Osteocyte (in vitro differentiated cells): ENCODE measurements at places on chromosomes 1 and 21.

DNA sequence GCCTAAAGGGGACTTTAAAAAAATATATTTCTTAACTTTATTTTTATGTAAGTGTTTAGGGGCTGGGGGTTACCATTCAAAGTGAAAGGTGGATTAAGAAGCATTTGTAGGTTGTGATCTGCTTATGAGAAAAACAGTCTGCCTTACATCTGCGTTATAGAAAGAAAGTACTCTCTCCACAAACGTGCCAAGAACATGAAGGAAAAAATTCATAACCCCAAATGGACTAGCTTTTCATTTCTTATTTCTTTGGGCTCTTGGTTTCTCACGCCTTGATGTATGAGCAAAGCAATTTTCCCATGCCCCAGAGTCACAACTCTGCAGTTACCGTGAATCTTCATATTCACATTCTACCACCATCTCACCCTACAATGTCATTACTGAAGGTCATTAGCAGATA lies 1165.1 kb upstream of the ADGRL4 start:
- H3K4me1 ChIP-seq: no peaks in the 10 kb centered on the region
- H3K27me3 ChIP-seq: no peaks in the 10 kb centered on the region
- H3K27ac ChIP-seq: no peak overlapping the region
- no peak overlapping the region for H3K4me3 ChIP-seq

GRCh38 chr1:30616759-30617158 lies 106.6 kb downstream of the MATN1 start:
- H3K27me3 ChIP-seq: no peaks in the 10 kb centered on the region
- H3K4me3 ChIP-seq: no peak overlapping the region
- no peak overlapping the region for H3K27ac ChIP-seq
- peak; percentile 72 for DNase-seq

DNA sequence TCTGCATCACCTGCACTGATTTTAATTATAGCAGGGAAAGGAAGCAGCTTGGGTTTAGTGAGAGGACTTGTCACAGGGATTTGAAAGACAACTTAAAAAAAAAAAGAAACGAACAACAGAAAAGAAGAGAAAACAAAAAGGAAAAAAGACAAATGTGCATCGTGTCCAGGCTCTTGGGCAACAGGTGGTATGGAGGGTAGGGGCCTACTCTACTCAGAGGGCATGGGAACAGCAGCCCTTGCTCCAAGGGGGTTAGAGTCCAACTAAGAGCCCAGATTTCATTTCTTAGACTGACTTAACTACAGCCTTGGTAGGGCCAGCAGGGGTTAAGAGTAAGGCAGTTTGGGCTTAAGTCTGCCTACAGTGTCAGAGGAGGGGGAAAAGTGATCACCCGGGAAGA lies 15.3 kb upstream of the EXOSC10 start:
- H3K4me3 ChIP-seq: no peak overlapping the region
- peaks cover 47% of the 10 kb centered on the region for H3K36me3 ChIP-seq
- no peak for DNase-seq

- peak overlapping the region; percentile 92 for H3K27ac ChIP-seq
- peaks cover 6% of the 10 kb centered on the region for H3K36me3 ChIP-seq
- DNase-seq: no peak
- no peak overlapping the region for H3K4me3 ChIP-seq
- no peaks in the 10 kb centered on the region for H3K27me3 ChIP-seq
Measured at GRCh38 chr1:231702804-231703203, 76.2 kb downstream of the DISC1 start.

DNA sequence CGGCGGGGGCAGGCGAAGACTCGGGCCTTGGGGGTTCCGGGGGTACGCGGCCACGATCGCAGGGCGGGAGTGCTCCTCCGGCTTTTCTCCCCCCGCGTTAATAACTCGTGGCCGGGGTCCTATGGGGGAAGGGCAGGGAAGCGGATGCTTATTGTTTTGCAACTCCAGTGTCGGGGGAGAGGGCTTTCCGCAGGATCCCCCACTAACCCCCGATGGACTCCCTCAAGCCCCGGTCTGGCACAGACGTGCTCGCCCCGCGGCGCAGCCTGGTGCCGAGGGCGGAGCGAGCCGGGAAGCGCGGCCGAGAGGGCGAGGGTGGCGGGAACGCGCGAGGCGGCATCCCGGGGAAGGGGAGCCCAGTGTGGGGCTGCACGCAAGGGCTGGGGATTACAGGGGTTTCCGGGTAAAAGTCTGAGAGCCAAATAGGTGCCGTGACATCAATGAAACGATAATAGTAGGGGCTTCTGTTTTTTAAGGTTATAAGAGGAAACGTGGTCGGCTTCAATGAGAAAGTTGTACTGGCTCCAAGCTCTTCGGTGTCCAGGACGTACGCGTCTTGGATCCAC lies 772 bp downstream of the UCK2 start:
- H3K27me3 ChIP-seq: no peaks in the 10 kb centered on the region
- H3K4me3 ChIP-seq: peak overlapping the region; percentile 92
- H3K27ac ChIP-seq: peak overlapping the region; percentile 92
- peaks cover under 1% of the 10 kb centered on the region for H3K36me3 ChIP-seq

DNA sequence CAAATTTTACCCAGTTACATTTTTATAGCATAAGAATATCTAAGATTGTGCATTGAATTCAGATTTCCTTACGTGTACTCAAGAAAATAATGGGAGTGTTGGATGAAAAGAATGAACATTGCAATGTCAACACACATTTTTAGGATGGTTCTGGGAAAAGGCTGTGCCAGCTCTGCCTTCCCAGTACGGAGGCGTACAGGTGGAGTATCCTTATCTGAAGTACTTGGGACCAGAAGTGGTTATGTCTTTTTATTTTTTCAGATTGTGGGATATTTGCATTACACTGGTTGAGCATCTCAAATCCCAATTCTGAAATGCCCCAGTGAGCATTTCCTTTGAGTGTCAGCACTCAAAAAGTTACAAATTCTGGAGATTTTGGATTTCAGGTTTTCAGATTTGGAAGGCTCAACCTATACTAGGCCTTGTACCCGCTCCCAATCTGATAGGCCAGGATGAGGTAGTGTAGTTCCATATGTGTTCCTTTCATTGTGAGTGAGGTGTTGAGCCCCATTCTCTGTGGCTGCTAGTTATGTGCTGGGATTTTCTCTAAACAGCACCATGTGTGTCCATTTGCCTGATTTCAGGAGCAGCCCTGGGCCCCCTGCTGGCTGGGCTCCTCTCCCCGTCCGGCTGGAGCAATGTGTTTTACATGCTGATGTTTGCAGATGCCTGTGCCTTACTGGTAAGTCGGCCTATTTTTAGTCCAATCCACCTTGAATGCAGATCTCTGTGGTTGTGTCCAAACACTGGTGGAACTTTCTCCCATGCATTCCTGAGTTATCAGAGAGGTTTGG lies 60.8 kb downstream of the SLC37A1 start:
- DNase-seq: no peak
- no peaks in the 10 kb centered on the region for H3K4me1 ChIP-seq
- H3K27me3 ChIP-seq: no peaks in the 10 kb centered on the region
- H3K27ac ChIP-seq: no peak overlapping the region
- H3K4me3 ChIP-seq: no peak overlapping the region

- peaks cover 5% of the 10 kb centered on the region for H3K36me3 ChIP-seq
- H3K4me3 ChIP-seq: no peak overlapping the region
- DNase-seq: no peak
- H3K27me3 ChIP-seq: no peaks in the 10 kb centered on the region
- no peak overlapping the region for H3K27ac ChIP-seq
Measured at GRCh38 chr1:52186449-52186848, 44.6 kb downstream of the ZFYVE9 start.

- no peak for DNase-seq
Measured at GRCh38 chr1:174789399-174789798, 210.3 kb upstream of the CACYBP start.

DNA sequence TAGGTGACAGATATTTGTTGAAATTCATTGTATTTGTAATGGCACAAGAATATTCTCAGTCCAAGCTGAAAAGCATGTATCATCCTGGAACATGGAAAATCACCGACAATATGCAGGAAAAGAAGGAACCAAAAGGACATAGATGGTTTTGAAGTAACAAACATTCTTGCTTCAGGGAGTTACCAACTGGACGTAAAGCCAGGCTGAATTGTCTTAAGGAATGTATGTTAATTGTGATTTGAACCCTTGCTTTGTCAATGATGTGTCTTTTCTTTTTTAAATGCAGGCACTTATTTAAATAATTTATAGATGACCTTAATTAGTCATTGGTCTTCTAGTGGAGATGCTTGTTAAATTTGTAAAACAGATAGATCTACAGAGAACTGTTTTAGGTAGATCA lies 489.4 kb upstream of the ZP4 start:
- no peak overlapping the region for H3K27ac ChIP-seq
- no peaks in the 10 kb centered on the region for H3K36me3 ChIP-seq
- peaks cover 7% of the 10 kb centered on the region for H3K4me1 ChIP-seq
- no peak for DNase-seq

- no peak for DNase-seq
- H3K4me1 ChIP-seq: no peaks in the 10 kb centered on the region
- H3K27me3 ChIP-seq: peaks cover 9% of the 10 kb centered on the region
- H3K36me3 ChIP-seq: no peaks in the 10 kb centered on the region
- no peak overlapping the region for H3K27ac ChIP-seq
Measured at GRCh38 chr1:3333903-3334302, 120.6 kb upstream of the ARHGEF16 start.

DNA sequence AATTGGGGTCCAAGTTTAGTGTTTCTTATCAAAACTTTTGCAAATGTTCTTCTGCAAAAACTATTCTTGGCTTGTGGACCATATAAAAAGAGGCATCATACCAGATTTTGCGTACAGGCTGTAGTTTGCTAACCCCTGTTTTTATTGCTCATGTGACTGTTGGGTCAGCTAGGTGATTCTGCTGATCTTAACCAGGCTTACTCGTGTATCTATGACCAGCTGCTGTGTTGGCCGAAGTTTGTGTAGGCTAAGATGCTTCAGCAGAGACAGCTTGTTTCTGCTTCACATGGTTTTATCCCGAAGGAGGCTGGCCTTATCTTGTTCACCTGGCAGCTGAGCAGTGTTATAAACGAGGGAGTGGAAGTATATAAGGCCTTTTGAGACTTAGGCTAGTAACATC lies 38.2 kb downstream of the POU2F1 start:
- no peaks in the 10 kb centered on the region for H3K4me1 ChIP-seq
- H3K36me3 ChIP-seq: peaks cover 3% of the 10 kb centered on the region
- no peak overlapping the region for H3K4me3 ChIP-seq
- no peak overlapping the region for H3K27ac ChIP-seq
- no peaks in the 10 kb centered on the region for H3K27me3 ChIP-seq
- DNase-seq: no peak

GRCh38 chr1:19596065-19596713 lies 47.9 kb upstream of the NBL1 start:
- H3K4me3 ChIP-seq: peak overlapping the region; percentile 100
- no peak for DNase-seq
- H3K27me3 ChIP-seq: peaks cover 13% of the 10 kb centered on the region
- H3K36me3 ChIP-seq: peaks cover 13% of the 10 kb centered on the region
- H3K4me1 ChIP-seq: peaks cover 31% of the 10 kb centered on the region

- H3K36me3 ChIP-seq: no peaks in the 10 kb centered on the region
- H3K4me3 ChIP-seq: no peak overlapping the region
- no peak overlapping the region for H3K27ac ChIP-seq
- no peak for DNase-seq
Measured at GRCh38 chr21:25464275-25464674, 143.0 kb downstream of the MRPL39 start.

GRCh38 chr1:244075247-244075722 lies 24.2 kb downstream of the ZBTB18 start:
- H3K27me3 ChIP-seq: no peaks in the 10 kb centered on the region
- no peak overlapping the region for H3K4me3 ChIP-seq
- no peak overlapping the region for H3K27ac ChIP-seq
- no peak for DNase-seq

DNA sequence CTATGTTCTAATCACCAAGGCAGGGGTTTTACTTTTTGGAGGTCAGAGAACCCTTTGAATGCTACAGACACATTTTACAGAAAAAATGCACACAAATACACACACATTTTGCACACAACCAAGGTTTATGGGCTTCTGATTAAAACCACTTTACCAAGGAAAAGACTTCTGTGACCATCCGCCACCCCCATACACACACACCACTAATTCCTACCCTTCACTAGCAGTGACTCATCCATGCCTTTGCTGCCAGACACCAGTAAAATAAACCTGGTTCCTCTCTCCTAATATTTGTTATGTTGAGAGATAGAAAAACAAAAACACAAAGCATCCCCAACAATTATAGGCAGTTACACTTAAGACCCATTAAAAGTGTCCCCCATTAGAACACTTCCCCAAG lies 12.9 kb downstream of the PIGM start:
- DNase-seq: peak; percentile 13
- H3K36me3 ChIP-seq: no peaks in the 10 kb centered on the region
- peaks cover 51% of the 10 kb centered on the region for H3K27me3 ChIP-seq
- H3K27ac ChIP-seq: no peak overlapping the region
- no peak overlapping the region for H3K4me3 ChIP-seq

- peaks cover 14% of the 10 kb centered on the region for H3K36me3 ChIP-seq
- H3K4me1 ChIP-seq: peaks cover 77% of the 10 kb centered on the region
- peak; percentile 87 for DNase-seq
Measured at GRCh38 chr1:42957880-42958487, 684 bp downstream of the SLC2A1 start.

DNA sequence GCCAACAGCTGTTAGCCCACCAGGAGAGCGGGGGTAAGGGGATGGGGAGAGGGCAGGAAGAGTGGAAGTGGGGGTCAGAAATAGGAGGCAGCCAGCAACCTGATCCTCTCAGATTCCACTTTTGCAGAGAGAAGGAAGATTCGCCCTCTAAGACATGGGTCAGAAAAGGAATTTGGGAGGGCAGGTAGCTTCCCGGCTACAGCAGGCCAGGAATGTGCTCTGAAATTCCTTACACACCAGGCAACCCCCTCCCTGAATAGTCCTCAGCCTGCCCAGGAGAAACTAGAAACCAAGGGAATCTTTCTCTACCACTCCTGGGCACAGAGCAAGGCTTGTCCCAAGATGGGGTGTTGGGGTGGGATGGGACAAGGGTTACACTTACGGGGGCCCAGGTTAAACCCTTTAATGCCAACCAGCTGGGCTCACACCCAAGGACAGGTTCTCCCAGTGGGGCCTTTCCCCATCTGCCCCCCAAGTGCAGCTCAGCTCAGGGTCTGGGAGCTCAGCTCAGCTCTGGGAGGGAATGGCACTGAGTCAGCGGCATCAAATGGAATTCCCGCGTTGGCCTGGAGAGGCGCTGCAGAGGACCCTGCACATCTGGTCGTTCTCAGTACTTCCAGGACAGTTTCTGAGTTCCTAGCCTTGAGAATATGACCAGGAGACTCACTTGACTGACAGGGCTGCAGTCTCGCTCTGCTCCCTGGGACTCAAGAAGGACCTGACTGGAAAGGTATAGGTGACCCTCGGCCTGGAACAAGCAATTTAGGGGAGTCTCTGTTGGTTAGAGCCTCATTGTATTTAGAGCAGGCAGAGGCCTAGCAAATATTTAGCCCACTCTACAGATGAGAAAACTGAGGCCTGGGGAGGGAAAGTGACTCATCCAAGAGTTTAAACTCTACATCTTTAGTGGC lies 761 bp downstream of the TNNT2 start:
- H3K4me3 ChIP-seq: no peak overlapping the region
- no peak for DNase-seq
- H3K4me1 ChIP-seq: peaks cover 20% of the 10 kb centered on the region
- no peaks in the 10 kb centered on the region for H3K36me3 ChIP-seq

- H3K36me3 ChIP-seq: peaks cover 9% of the 10 kb centered on the region
- DNase-seq: no peak
- H3K27ac ChIP-seq: no peak overlapping the region
- no peak overlapping the region for H3K4me3 ChIP-seq
Measured at GRCh38 chr1:205861540-205861939, 11.6 kb upstream of the PM20D1 start.

GRCh38 chr1:20726932-20727745 lies 5.4 kb downstream of the SH2D5 start:
- H3K27ac ChIP-seq: no peak overlapping the region
- DNase-seq: peak; percentile 82
- peaks cover 5% of the 10 kb centered on the region for H3K4me1 ChIP-seq
- no peak overlapping the region for H3K4me3 ChIP-seq
- H3K27me3 ChIP-seq: peaks cover 6% of the 10 kb centered on the region

GRCh38 chr1:156836041-156836654 lies 19.5 kb upstream of the SH2D2A start:
- no peaks in the 10 kb centered on the region for H3K4me1 ChIP-seq
- H3K27me3 ChIP-seq: peaks cover 76% of the 10 kb centered on the region
- DNase-seq: no peak
- H3K4me3 ChIP-seq: no peak overlapping the region
